ENCODE measurements at places on chromosomes 7 and 10.
A peak's percentile ranks its signal among the peaks of the same experiment; 100 is the strongest.

- DNase-seq, result peak; percentile 61
Observed at GRCh38 chr10:28592953-28593352, 60.0 kb downstream of the WAC start.

- DNase-seq, result no peak
Observed at GRCh38 chr10:84108797-84109196, 30.5 kb upstream of the GHITM start.

GRCh38 chr10:15898046-15898445, 37.7 kb upstream of the MINDY3 start:
- peak; percentile 34 for DNase-seq

- peak; percentile 91 for DNase-seq
Observed at GRCh38 chr7:2757904-2758672, 70.1 kb downstream of the AMZ1 start.

GRCh38 chr7:76278540-76278939, 23.9 kb upstream of the HSPB1 start:
- no peak for DNase-seq

- peak; percentile 44 for DNase-seq
Observed at GRCh38 chr7:7051206-7051877, 131.0 kb upstream of the C1GALT1 start.

DNA sequence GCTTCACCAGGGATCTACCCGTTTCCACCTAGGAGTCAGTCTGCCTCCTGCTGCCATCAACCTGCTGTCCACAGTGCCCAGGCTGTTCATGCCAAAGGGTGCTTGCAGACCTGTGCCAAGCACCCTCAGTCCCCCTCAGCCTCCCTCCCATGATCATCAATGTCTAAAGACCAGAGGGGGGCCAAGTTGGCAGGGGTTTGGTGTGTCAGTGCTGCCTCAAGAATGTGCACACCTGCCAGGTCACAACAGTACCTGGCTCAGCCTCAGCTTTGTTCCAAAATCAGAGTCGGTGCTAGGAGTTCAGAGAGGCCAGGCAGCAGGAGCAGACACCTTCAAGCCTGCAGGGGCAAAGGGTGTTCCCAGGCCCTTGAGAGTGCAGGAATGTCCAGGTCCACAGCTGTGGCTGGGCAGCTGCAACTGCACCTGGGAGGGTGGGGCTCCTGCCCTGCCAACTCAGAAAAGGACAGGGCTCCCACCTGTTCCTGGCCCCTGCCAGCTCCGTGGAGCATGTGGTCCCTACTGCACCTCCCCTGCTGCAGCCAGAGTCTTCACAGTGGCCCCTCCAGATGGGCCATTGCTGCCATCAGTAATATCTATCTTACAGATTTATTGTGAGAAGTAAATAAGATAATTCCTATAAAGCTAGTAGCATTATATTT, 219.5 kb downstream of the POLR1F start:
- DNase-seq, result no peak

DNA sequence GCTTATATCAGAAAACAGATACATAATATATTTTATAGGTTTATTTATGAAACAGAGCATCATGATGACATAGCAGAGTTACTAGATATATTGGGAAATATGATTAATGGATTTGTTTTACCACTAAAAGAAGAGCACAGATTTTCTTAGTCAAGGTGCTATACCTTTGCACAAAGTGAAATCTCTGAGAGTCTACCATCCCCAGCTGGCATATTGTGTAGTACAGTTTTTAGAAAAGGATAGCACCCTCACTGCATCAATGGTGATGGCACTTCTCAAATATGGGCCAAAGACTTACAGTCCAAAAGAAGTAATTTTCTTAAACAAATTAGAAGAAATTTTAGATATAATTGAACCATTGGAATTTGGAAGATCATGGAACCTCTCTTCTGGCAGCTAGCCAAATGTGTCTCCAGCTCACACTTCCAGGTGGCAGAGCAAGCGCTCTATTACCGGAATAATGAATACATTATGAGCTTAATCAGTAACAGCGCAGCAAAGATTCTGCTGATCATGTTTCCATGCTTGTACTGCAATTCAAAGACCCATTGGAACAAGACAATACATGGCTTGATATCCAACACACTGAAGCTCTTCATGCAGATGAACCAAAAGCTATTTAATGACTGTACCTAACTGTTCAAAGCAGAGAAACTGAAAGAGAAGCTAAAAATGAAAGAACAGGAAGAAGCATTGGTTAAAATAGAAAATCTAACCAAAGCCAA, 21.9 kb upstream of the CREB3L2 start:
- DNase-seq, result no peak

DNA sequence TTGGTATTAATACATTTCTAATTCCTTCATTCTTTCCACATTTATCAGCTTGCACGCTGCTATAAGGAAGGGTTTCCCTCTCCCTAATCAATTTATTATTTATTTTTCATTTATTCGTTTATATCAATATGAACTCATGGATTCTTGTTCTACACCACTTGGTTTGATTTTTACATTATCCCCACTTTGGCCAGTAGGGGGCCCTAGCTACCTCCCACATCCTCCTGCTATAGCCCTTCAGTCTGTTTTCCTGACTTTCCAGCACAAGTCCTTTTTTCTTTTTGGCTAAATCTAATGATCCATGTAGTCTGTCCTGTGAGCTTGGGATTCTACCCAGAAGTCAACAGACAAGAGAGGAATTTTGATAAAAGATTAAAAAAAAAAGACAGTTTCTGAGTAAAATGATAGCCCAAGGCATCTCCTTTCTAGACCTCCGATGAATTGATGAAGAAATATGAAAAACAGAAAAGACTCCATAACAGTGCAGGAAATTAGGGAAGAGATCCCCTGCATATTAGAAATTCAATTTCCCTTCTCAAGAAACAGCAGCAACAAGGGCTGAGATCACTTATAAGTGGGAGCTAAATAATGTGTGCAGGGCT, 47.7 kb downstream of the LYZL2 start:
- peak; percentile 70 for DNase-seq

DNA sequence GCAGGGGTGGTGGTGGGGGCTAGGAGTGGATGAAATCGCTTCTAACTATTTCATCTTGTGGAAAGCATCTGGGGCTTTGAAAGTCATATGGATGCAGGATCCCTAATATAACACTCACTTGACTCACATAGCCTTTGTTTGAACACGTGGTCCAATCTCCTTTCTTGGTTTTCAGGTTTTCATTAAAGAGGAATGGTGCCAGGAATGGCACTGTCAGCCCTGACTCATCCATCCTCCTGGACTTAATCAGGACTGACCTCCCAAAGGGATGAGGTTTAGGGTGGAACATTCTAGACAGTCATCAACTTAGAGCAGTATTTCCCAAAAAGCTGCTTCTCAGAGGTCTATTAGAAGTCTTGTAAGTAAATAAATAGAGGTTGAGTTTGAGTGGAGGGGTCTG, 162.0 kb upstream of the PLXNA4 start:
- peak; percentile 86 for DNase-seq

- no peak for DNase-seq
Observed at GRCh38 chr10:14659626-14660196, 115.0 kb downstream of the FAM107B start.

DNA sequence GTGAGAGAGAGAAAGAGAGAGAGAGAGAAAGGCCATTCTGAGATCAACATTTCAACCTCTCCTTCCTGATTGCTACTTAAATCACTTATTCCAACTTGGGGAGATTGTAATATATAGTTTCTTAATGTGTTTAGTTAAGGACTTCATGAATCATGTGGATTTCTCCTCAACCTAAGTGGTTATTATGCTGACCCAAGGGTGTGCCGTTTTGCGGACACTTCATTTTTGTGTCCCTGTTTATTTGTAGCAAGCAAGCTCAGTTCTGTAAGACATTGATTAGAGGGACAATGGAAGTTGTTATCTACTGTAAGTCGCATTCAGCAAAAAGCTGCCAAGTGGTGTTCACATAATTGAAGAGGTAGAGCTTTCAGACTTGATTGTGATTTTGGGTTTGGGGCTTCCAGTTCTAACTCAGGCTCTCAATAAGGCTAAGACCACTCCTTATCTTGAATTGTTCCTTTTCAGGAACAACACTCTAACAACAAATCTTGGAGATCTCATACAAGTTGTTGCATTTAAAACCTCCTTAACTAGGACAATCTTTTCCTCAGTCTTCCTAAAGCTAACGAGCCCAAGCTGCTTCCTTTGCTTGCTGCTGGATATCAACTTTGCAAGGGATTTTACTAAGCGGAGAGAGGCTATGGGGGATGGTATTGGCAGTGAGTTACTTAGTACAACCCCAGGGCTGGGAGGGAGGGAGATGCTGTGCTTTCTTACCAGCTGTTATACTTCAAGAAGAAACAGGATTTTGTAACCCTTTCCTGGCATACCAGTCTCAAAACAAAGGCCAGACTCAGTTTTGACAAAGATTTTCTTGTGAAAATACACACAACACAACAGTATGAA, 19.8 kb upstream of the COL1A2 start:
- peak; percentile 77 for DNase-seq

- DNase-seq, result no peak
Observed at GRCh38 chr7:468681-469562, 50.7 kb downstream of the PDGFA start.

- no peak for DNase-seq
Observed at GRCh38 chr10:4902571-4903011, 60.6 kb upstream of the AKR1C1 start.

DNA sequence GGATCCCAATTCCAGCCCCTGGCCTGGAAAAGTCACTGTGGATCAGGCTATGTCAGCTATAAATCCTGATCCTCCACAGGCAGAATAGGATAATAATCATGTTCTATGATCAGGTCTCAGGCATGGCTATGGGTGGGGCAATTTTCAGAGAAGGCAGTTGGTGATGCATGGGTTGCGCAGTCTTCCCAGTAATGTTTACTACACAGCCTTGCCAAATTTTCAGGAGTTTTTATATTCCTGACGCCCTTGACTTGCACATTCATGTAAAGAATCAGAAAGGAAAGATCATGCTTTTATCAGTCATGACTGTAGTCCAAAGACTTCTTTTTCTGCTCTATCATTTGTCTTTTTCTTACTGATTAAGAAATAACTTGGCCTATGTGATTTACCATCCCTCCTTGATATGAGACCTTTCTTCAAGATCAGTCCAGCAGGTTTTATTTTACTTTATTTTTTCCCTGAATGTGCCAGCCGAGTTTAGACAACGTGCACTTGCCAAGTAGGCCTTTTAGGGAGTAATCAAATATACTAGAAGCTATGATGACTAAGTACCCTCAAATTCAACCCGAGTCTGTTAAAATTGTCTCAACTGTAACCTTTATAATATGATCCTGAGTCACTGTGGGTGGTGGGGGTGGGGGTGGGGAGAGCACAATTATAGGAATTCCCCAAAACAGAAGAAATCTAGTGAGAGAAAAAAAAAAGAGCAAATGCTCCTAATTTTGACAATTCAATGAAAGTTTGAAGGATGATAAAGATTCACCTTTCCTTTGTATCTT, 31.9 kb downstream of the ARL4A start:
- DNase-seq, result peak; percentile 62

DNA sequence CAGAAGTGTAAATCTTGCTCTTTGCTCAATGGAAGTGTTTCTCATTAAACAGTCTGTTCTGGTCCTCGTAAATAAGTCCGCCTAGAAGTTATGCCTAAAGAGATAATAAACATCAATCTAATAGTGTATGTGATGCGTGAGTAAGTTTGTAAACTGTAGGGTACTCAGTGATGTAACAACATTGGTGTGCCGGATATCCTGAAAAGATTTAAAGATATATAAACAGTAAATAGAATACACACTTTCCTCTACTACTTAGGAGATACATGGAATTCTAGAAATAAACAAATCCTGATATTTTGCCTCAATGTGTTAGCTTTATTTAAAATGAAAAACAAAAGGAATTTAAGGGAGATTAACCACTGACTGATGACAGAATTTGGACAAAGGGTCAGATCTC, 123.5 kb downstream of the AHR start:
- DNase-seq, result no peak

DNA sequence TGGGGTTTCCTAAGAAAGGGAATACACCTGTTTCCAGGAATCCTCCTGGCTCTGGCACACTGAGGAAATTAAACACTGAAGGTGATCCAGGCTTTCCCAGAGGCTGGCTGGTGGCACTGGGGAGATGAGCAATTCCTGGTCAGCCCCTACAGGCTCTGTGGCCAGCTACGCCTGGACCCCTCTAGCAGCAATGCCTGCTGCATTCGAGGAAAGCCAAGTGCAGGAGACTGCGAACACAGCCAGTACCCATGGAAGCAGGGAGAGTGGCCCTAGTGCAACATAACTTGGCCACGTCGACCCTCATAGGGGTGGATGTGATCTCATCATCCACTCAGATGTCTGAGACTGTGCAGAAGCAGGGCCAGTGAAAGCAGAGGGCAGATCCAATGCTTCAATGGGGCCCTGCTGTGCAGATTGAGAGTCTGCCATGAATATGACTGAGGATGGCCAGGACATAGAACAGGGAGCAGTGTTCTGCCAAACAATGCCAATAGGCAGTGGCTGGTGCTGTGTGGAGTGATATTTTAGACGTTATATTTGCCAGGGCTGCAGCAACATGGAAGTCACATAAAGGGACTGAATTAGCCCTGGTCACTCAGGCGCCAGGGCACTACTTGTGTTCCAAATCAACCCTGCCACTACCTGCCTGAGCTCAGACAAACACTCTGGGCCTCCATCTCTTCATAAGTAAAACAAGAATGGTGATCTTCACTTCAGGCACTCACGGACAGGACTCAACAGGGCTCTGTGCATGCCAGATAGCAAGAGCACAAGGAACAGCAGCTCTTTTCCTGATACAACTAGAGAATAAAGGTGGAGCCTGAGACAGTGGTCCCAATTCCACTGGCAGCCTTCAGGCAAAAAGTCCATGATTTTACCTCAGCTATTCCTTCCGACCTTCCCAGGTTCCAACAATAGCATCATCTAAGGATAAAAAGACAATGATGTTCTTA, 2.4 kb downstream of the ZNF488 start:
- DNase-seq, result no peak

DNA sequence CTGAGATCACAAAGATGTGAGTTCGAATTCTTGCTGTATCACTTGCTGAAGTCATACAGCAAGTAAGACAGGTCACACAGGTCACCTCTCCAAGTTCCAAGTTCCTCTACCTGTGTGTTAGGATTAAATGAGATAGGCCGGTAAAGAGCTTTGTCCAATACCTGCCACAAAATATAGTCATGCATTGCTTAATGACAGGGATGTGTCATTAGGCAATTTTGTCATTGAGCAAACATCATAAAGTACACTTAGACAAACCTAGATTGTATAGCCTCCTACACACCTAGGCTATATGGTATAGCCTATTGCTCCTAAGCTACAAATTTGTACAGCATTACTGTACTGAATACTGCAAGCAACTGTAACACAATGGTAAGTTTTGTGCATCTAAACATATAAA, 469.4 kb downstream of the KCNMA1 start:
- no peak for DNase-seq

DNA sequence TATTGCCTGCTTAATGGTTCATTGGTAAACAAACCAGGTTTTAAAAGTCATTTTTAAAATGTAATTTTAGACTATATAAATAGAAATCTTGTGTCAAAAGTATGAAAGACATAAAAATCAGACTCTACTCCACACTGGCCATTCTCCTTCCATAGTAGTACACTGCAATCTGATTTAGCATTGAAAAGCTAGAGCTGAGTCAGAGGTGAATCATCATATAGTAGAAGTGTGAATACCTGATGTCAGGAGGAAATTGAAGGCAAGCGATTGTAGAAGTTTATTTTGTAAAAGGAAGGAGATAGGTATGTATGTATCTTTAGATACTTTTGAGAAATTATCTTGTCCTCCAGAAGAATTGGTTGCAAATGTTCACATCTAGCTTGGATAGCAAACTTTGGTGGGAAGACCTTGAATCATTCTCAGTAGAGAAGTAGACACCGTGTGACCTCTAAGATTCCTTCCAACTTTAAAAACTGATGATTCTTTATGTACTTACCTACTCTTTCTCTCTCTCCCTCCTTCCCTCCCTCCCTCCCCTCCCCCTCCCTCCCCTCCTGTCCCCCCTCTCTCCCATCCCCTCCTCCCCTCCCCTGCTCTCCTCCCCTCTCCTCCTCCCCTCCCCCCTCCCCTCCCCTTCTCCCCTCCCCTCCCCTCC, 88.1 kb downstream of the BTAF1 start:
- peak; percentile 23 for DNase-seq

All from GM03348 (cell line).